Dermis lymphatic vessel endothelial cell (primary cell): ENCODE measurements at places on chromosomes 11 and 22. TPM values are rescaled to one million over a fixed set of nuclear protein-coding genes. Genes with fewer than 3 reads are reported as not detected.

The LTO1 gene
- 11.2 and 12.6 TPM in 2 replicates for total RNA-seq

The SULT4A1 gene
- under 0.01 and 0.26 TPM in 2 replicates for total RNA-seq

The GAL gene
- 0.17 TPM in 1 of 2 replicates, not detected in the other for total RNA-seq

The CHRM4 gene
- under 0.01 and 0.09 TPM in 2 replicates for total RNA-seq

The VWCE gene
- 1.1 and 1.3 TPM in 2 replicates for total RNA-seq

The C11orf97 gene
- not detected in 2 replicates for total RNA-seq

The PATL1 gene
- total RNA-seq, result 5.8 and 6.8 TPM in 2 replicates

The SCGB2A2 gene
- not detected in 2 replicates for total RNA-seq

The KRTAP5-2 gene
- not detected in 2 replicates for total RNA-seq

The SYT9 gene
- total RNA-seq, result 0.17 and 0.33 TPM in 2 replicates

The FERMT3 gene
- total RNA-seq, result 7.2 and 9.3 TPM in 2 replicates

The FADS2 gene
- total RNA-seq, result 23.1 and 32.7 TPM in 2 replicates

The ESAM gene
- total RNA-seq, result 9.3 and 15.8 TPM in 2 replicates

The PLA2G3 gene
- total RNA-seq, result not detected in 2 replicates

The ASCC2 gene
- 16.4 and 20.3 TPM in 2 replicates for total RNA-seq

The MYOD1 gene
- not detected in 2 replicates for total RNA-seq

The KLHL35 gene
- 1.2 and 1.3 TPM in 2 replicates for total RNA-seq

The THOC5 gene
- total RNA-seq, result 28.8 and 37.9 TPM in 2 replicates

The RIC3 gene
- not detected in 2 replicates for total RNA-seq

The CYB561A3 gene
- 36.1 and 49.1 TPM in 2 replicates for total RNA-seq

The SLC17A6 gene
- total RNA-seq, result not detected in 2 replicates

The RFPL2 gene
- total RNA-seq, result under 0.01 and 0.09 TPM in 2 replicates

The GAS2 gene
- total RNA-seq, result 0.76 and 0.95 TPM in 2 replicates

The WT1 gene
- not detected in 2 replicates for total RNA-seq

The SLC22A8 gene
- total RNA-seq, result not detected in 2 replicates

The LIMK2 gene
- total RNA-seq, result 57.2 and 92.9 TPM in 2 replicates
